ENCODE measurements at places on chromosomes 11 and 22.

- H3K4me3 ChIP-seq: no peak overlapping the region
- H3K27me3 ChIP-seq: no peaks in the 10 kb centered on the region
- no peaks in the 10 kb centered on the region for H3K36me3 ChIP-seq
- no peak for DNase-seq
Observed at GRCh38 chr11:121514432-121515334, 61.9 kb upstream of the SORL1-AS1 start.

- DNase-seq: no peak
- H3K36me3 ChIP-seq: no peaks in the 10 kb centered on the region
- H3K27me3 ChIP-seq: no peaks in the 10 kb centered on the region
- H3K4me3 ChIP-seq: peak within 1 kb of the TSS; percentile 37
- peaks cover 6% of the 10 kb centered on the region for H3K4me1 ChIP-seq
- H3K27ac ChIP-seq: peak within 1 kb of the TSS; percentile 91
Observed at GRCh38 chr11:66316849-66317251, at the start of gene CD248. TSS of gene CD248 (minus strand) at chr11:66317044. CDS start at chr11:66317027, 17 bp downstream.

DNA sequence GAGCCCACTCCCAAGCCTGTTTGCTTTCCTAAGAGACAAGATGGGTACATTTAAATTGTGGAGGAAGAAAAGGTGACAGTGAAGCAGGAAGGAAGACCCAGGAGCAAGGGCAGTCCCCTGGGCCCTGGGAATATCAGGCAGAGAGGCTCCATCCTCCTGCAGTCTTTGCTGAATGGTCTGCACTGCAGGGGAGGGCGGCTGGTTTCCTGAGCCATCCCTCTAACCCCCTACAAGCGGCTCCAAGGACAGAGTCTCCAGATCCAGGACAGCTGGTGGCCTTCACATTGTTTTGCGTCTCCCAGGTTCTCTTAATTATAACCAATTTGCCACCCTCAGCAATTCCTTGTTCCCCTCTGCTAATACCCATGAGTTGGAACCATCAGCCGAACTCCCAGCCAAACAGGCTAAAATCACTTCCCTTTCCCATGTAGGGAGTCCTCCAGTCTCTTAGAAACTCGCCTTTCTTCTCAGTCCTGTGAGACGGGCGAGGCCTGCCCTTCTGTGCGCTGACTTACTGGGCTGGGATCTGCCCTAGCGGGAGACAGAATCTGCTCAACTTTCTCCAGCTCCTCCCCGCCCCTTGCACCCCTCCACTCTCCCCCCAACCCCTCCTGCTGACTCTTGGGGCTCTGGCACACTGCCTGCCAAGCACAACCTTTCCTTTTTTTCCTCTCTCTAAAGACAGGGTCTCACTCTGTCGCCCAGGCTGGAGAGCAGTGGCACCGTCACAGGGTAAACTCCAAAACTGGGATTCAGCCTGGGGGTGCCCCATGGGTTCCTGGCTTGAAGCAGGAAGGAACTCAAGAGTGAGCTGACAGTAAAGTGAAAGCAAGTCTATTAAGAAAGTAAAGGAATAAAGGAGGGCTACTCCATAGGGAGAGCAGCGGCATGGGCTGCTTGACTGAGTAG, 53.4 kb upstream of the EMID1 start:
- H3K27me3 ChIP-seq: no peaks in the 10 kb centered on the region
- peak overlapping the region; percentile 78 for H3K27ac ChIP-seq
- no peaks in the 10 kb centered on the region for H3K36me3 ChIP-seq

DNA sequence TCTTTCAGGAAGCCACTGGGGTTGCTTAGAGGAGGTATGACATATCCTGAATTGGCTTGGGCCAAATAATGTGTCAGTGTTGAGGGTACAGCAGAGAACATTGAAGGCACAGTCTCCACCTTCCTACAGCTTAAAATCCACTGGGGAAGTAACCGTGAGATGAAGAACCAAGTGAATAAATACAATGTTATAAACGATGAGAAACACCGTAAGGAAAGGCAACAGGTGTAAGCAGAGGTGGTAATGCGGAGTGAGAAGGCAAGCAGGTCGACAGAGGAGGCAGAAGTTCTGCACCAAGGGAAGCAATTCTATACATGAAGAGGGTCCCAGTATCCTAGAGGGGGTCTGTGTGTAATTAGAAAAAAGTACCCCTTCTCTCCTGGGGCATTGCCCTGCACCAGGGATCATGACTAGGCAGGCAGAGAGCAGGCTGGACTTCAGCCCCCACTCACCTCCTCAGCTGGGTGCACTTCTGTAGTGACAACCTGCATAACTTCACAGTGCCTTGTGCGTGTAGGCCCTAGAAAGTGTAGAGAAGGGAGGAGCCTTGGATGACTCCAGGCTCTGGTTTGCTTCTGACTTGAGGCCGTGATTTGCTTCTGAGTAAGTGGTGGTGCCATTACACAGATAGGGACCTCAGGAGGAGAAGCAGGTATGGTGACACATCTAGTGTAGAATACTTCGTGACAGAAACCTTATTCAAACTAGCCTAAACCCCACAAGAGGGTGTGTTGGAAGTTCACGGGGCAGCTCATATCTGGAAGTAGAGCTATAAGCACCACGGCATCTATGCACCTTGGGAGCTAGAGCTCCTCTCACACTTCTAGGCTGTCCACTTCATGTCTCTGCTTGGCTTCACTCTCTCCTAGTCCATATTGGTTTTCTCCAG, 4.9 kb downstream of the MYOD1 start:
- DNase-seq: no peak
- H3K4me3 ChIP-seq: no peak overlapping the region
- H3K36me3 ChIP-seq: no peaks in the 10 kb centered on the region
- no peaks in the 10 kb centered on the region for H3K4me1 ChIP-seq
- no peak overlapping the region for H3K27ac ChIP-seq

DNA sequence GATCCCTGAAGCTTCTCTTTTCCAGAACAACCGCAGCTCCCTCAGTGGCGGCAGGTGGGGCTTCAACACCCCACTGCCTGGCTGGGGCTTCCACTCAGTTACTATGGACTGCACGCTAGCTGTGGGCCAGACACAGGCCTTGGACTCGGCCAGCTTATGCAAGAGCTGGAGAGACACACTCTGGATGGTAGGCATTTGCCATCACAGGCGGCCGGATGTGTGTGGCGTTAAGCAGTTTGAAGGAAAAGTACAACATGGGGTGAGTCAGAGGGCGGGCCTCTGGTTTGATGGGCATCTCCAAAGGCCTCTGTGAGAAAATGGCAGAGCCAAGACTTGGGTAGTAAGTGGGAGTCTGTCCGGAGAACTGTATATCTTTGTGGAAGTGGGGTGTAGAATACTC, 17.6 kb downstream of the KCNJ4 start:
- DNase-seq: no peak
- H3K36me3 ChIP-seq: no peaks in the 10 kb centered on the region
- H3K4me1 ChIP-seq: no peaks in the 10 kb centered on the region
- H3K27me3 ChIP-seq: no peaks in the 10 kb centered on the region
- H3K4me3 ChIP-seq: no peak overlapping the region

DNA sequence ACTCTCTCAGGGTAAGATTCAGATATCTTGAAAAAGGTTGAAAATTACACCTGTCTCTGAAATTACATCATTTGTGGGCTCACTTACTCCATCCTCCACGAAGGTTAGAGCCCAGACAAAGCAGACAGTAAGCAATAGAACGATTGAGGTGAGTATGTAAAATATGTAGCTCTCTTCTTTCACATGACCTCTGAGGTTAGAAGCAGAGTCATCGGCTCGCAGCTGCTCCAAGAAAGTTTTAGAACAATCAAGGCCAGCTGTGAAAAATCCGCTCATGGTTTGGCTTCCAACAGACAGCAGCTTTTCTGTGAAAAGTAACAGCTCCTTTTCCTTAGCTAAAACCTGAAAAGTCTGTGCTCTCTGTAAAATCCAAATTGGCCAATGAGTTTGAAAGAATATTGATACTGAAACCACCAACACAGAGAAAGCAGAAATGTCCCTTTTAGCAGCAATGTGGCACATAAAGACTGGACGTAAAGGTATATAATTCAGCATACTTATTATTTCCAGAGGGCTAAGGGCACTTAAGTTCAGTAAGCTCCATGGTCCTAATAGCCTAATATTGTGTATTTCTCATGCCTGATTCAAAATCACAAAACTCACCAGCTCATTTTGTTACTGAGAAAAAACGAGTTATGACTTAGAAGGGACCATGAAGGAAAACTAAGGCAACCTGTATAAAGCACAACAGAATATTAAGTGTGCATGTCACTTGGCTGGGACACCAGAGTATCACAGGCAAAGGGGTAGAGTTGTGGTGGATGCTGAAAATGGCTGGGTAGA, 78.2 kb downstream of the FAM76B start:
- no peak overlapping the region for H3K27ac ChIP-seq
- H3K36me3 ChIP-seq: no peaks in the 10 kb centered on the region
- peaks cover 3% of the 10 kb centered on the region for H3K4me1 ChIP-seq
- DNase-seq: peak; percentile 27
- no peak overlapping the region for H3K4me3 ChIP-seq

DNA sequence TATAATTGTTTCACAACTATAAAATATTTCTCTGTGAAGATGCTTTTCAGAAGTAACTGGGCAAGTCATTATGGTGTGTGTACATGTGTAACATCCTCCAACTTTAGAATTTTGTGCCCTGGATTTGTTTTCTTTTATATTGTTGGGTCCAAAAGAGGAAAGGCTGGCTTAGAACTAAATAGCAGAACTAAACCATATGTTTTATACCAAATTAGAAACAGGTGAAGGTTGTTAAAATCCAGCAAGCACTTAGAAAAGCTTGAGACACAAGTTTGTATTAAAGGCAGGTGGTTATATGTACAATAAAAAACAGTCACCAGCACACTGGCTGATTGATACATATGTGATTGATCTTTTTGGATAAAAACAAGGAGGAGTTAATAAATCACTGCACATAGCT, 158.5 kb downstream of the WNT11 start:
- no peak overlapping the region for H3K27ac ChIP-seq
- no peaks in the 10 kb centered on the region for H3K27me3 ChIP-seq
- no peak for DNase-seq
- no peaks in the 10 kb centered on the region for H3K36me3 ChIP-seq

DNA sequence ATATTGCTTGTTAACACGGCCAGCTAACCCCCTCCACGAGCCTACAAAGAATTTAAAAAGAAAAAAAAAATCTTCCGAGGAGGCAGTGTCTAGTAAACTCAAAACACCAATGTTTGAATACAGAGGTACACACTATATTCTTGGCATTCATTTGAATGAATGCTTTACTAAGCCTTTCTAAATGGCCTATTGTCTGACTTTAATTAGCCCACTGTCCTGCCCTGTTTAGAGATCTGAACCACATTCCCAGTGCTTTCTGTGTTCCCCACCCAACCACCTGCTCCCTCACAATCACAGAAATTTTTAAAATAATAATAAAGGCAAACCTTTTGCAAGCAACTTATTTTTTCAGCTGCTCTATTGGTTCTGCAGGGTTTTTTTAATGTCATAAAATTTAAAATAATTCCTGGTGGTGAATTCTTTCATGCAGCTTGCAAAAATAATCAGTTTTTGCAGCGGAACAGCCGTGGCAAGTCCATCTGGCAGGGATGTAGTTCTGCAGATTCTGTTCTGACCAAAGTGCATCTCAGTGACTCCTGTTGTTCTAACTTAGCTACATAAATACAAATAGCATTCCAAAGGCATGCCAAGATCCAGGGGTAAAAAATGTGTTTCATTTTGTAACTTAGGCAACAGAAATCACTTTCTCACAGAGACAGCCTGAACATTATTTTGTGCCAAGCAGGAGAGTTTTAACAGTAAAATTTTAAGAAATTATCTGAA, 23.8 kb downstream of the POU2AF2 start:
- no peaks in the 10 kb centered on the region for H3K4me1 ChIP-seq
- no peaks in the 10 kb centered on the region for H3K36me3 ChIP-seq
- no peak for DNase-seq
- no peak overlapping the region for H3K4me3 ChIP-seq

GRCh38 chr11:44702889-44703288, 23.9 kb upstream of the TSPAN18 start:
- H3K4me1 ChIP-seq: no peaks in the 10 kb centered on the region
- peak; percentile 73 for DNase-seq
- no peak overlapping the region for H3K27ac ChIP-seq
- no peaks in the 10 kb centered on the region for H3K27me3 ChIP-seq

DNA sequence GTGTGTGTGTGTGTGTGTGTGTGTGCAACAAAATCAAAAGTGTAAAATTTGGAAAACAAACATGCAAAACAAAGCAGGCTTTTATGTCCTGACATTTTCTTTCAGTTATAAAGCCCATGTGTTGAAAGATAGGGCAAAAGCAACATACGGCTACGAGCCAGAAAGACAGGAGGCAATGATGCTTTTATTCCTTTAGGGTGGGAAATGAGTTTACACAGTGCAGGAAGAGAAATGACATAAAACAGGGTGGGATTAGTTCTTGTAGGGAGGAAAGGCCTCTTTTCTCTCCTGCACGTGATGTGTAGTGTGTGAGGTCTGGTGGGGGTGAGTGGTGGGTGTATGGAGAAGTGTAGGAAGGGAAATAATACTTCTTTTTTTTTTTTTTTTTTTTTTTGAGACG, 29.4 kb downstream of the IL18 start:
- H3K4me1 ChIP-seq: peaks cover 6% of the 10 kb centered on the region
- no peaks in the 10 kb centered on the region for H3K27me3 ChIP-seq
- DNase-seq: no peak
- H3K27ac ChIP-seq: no peak overlapping the region
- H3K36me3 ChIP-seq: no peaks in the 10 kb centered on the region

- no peak overlapping the region for H3K27ac ChIP-seq
- no peaks in the 10 kb centered on the region for H3K27me3 ChIP-seq
- no peaks in the 10 kb centered on the region for H3K4me1 ChIP-seq
Observed at GRCh38 chr22:27896245-27896644, 22.8 kb downstream of the PITPNB start.

DNA sequence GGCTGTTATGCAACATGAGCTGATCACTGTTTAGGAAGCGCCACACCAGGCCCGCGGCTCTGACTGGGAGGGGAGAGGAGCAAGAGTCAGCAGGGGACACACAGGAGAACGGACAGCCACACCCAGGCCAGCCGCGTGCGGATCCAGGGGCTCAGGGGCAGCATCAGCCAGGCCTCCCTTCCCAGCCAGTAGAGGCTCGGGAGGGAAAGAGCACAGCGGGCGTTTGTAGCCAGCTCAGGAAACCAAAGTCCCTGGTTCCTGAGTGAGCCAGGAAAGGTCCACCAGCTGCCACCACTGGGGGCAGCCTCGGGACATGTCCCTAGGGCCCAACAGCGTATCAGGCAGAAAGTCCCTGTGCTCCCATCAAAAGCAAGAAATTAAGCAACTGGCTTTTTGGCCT, 71.8 kb upstream of the PITPNB start:
- no peak overlapping the region for H3K27ac ChIP-seq
- DNase-seq: peak; percentile 34
- no peak overlapping the region for H3K4me3 ChIP-seq
- no peaks in the 10 kb centered on the region for H3K36me3 ChIP-seq

- H3K36me3 ChIP-seq: no peaks in the 10 kb centered on the region
- no peaks in the 10 kb centered on the region for H3K4me1 ChIP-seq
- H3K27me3 ChIP-seq: no peaks in the 10 kb centered on the region
- no peak overlapping the region for H3K4me3 ChIP-seq
- no peak overlapping the region for H3K27ac ChIP-seq
Observed at GRCh38 chr22:19822301-19823117, 32.2 kb downstream of the GNB1L start.
